Islet precursor cell (in vitro differentiated cells): ENCODE measurements at places on chromosomes 1 and 21.

DNA sequence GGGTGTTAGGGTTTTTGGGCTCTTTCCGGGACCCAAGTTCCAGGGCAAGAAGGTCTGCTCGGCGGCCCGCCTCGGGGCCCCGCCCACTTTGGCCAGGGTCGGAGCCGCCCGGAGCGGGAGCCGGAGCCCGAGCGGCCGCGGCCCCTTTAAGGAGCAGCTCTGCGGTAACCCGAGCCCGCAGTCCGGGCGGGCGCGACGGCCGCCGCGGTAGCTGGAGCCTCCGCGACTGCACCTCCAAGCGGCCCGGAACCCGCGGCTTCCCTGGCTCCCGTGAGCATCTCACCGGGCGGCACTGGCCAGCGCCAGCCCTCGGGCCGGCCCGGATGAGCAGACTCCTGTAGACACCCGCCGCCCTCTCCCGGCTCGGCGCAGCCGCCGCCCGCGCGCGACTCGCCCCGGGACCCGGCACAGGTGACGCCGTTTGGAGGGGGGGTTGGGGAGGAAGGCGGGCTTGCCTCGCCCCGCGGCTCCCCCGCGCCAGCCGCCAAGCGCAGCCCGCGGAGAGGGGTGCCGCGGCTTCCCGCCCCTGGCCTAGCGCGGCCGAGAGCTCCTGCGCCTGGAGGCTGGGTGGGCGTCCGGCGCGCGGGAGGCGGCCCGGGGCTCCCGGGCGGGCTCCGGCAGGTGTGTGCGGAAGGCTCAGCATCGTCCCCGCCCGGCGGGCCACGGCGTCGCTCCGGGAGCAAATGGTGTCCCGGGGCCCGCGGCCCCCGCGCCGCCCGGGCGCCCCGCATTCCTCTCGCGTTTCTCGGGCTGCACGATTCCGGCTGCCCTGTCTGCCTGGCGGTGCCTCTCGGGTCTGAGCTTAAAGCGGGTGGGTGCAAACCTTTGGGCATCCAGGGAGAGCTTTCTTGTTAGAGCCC, at the start of gene TLCD4:
TLCD4 (plus strand) TSS at position 149 of the 860 bp plus-strand sequence. CDS start 26,547 bp downstream, outside the sequence.
- peak; percentile 83 for DNase-seq

GRCh38 chr21:35868005-35868868, 192.1 kb downstream of the SETD4 start:
- DNase-seq: no peak

DNA sequence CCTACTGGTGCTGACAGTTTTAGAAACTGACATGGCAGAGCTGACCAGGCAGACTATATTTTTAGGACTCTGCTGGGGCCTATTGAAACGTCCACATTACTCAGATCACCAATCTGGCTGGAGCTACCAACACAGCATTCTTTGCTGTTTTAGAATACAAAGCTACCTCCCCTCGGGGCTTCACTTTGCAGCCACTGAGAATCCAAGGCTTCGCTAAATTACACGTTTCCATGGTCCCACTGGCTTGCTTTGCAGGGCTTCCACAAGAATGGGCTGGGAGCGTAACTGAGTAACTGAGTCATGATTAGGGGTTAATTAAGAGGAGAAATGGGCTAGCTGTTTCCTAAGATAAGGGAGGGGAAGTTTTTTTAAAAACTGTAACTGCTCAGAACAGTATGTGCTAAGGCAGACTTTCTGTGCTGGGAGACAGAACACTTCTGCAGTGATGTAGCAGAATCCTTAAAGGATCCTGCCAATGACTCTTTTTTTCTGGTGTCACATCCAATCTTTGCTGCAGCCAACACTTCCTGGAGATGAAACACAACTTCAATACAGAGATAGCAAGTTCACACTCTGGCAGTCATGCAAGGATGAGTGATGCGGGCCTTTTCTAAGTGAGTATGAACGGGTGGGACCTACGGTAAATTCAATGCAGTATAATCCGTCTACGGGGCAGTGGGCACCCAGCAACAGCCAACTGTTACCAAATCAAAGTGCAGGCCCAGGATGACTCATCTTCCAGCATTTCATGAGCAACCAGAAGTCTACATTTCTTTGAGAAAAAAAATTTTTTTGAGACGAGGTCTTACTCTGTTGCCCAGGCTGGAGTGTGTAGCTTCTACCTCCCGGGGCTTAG, 21.5 kb downstream of the NDUFS5 start:
- DNase-seq: peak; percentile 93

DNA sequence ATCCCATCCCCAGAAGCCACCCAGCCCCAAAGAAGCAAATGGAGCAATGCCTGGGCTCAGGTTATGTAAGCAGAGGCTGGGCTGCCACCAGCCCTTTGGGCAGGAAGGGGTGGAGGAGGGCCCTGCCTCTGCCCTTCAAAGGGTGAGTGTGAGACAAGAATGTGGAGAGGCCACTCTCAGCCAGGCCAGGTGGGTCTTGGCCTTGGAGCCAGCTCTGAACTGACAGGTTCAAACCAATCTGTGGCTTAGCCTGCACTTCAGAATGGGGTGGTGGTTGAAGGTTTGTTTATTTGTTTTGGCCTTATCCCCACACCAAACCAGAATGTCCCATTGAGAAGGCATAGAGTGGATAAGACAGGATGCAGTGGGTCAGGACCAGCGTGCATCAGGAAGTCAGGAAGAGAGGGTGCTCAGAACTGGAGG, 29.8 kb downstream of the C1orf116 start:
- DNase-seq: no peak

DNA sequence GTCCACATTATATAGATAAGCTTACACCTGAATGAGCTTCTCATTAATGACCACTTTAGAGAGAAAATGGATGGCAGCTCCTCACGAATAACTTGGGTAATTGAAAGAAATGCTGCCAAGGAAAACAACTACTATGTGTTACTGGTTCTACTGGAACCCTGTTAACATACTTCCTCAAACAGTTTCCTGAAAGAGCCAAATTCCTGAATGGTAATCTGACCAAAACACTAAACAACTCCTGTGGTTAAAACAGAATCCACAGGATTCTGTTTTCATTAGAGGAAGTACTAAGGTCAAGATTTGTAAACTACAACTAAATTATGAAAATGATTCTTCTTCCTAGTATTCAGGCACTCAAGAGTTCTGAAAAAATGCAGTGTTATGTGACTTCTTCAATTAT, 107.2 kb downstream of the DNM3 start:
- no peak for DNase-seq

DNA sequence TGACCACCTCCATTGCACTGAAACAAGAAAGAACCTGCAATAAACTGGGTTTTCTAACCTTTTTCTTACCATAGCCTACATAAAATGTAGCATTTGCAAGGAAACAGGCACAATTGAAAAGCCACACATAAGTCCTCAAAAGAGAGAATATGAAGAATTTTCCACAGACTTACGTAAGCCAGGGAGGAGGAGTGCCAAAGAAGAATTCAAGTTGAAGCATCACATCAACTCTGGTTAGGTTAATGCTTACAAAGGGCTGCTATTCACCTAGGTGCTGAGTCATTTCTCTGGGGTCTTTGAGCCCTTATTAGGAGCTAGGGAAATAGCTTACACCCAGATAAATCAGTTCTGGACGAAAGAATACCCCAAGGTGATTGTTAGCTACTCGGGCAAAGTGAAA, 9.6 kb downstream of the OSCP1 start:
- no peak for DNase-seq

- no peak for DNase-seq
These were observed 322.7 kb downstream of the ZNF326 start for GRCh38 chr1:90317628-90318027.

DNA sequence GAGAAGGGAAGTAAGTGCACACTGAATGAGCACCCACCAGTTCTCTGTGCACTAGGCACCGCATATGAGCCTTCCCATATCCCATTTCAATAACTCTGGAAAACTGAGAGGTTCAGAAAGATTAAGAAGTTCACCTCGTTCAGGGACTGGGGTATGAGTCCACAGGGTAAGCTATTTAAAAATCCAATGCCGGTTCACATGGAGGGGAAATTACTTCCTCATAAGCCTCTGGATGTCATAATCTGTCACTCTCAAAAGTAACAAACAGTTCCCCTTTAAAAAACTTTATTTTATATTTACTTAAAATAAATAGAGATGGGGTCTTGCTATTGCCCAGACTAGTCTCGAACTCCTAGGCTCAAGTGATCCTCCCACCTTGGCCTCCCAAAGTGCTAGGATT, 1.9 kb downstream of the OR2B11 start:
- DNase-seq: peak; percentile 15

GRCh38 chr1:213017447-213018273, 2.0 kb upstream of the ANGEL2 start:
- no peak for DNase-seq

DNA sequence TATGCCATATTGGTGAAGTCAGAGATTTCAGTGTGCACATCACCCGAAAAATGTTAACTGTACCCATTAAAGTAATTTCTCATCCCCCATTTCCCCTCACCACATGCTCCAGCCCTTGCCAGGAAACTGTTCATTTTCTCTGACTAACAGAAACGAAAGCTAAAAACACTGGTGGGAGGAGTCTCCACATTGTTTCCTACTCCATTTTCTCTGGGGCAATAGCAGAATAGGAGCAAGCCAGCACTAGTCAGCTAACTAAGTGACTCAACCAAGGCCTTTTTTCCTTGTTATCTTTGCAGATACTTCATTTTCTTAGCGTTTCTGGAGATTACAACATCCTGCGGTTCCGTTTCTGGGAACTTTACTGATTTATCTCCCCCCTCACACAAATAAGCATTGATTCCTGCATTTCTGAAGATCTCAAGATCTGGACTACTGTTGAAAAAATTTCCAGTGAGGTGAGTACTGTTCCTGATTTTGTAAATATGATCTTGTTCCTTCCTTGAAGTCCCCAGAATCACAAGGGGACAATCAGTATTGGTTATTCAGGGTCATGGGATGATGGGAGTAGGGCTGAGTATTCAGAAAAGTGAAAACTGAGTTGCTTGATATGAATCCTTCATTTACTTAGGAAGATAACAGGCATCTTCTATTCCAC, at the start of gene IFI16:
IFI16 (plus strand) TSS at position 204 of the 658 bp plus-strand sequence. CDS start 4,774 bp downstream, outside the sequence.
- DNase-seq: peak; percentile 59

DNA sequence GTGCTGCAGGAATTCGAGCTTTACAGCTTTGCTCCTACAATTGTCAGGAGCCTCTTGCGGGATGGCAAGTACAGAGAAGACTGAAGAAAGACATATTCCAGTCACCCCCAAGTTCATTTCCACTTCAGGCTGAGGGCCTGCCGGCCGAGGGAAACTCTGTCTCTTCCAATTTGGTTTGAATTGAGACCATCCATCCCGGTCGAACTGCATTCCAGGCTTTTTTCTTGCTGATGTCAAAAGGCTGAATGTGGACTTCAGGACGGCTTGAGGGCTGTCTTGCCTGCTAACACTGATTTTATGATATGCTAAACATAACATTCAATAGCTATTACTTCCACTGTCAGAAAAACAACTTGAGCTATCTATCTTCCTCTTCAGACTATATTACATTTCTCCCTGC, 79.8 kb upstream of the PLXNA2 start:
- peak; percentile 74 for DNase-seq

- DNase-seq: no peak
These were observed 10.6 kb upstream of the LRRC39 start for GRCh38 chr1:100188617-100189016.

DNA sequence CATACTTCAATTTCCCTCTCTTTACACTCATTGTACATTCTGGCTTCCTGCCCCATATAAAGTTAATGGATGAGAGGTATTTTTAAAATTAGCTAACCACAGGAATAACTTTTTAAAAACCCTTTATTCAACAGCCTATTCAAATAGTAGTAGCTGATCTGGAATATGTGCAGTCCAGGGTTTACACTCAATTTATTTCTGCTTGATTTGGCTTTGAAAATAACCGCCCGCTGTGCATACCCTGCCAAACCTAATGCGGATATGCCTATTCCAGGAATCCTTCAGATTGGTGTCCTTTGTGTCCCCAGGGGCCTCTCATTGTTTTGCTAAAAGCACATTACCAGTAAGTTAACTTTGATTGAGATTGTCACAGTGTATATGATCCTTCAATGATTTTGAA, 1686.2 kb downstream of the PLA2G4A start:
- DNase-seq: no peak

DNA sequence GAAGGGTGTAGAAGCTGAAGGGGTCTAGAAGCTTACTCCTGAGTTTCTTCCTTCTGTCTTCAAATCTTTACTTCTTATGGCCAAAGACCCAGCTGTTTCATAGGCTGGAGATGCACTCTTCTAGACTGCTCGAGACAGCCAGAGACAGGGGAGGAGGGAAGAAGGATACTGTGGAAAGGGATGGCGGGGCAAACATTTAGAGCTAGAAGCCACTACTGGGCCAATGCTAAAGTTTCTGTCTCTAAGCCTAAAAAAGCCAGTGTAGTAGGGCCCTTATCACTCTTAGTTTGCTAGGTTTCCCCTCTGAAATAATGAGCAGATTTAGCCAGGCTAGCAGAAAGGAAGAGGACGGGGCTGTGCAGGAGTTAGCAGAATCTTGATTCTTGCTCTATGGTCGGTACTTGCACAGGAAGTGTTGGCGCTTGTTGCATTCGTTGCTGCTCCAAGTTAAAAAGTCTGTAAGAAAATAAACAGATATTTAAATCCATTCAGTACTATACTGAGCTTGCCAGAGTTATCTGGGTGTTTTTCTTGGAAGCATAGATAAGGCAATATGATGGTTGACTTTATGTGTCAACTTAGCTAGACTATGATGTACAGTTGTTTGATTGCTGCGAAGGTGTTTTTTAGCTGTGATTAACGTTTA, 16.9 kb downstream of the REG4 start:
- DNase-seq: no peak

- DNase-seq: no peak
These were observed 223.0 kb downstream of the NRIP1 start for GRCh38 chr21:14841511-14842472.

- peak; percentile 92 for DNase-seq
These were observed 26.3 kb downstream of the RAB7B start for GRCh38 chr1:205976708-205977401.

DNA sequence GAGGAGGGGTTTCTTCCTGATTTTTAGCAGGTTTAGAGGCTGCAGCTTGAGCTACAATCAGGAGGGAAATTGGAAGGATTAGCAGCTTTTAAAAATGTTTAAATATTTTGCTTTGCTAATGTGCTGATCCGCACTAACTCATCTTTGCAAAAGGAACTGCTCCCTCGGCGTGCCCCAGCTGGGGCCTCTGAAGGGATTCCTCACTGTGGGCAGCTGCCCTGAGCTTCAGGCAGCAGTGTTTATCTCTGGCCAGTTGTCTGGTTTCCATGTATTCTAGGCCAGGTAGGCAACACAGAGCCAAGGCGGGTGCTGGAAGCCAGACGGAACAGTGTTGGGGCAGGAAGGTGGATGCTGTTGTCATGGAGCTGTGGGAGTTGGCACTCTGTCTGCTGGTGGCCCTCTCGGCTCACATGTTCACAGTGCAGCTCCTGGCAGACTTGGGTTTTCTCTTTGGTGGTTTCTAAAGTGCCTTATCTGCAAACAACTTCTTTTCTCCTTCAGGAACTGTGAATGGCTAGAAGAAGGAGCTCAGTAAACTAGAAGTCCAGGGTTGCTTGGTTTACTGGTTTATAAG, 18.9 kb downstream of the NECAP2 start:
- DNase-seq: no peak

DNA sequence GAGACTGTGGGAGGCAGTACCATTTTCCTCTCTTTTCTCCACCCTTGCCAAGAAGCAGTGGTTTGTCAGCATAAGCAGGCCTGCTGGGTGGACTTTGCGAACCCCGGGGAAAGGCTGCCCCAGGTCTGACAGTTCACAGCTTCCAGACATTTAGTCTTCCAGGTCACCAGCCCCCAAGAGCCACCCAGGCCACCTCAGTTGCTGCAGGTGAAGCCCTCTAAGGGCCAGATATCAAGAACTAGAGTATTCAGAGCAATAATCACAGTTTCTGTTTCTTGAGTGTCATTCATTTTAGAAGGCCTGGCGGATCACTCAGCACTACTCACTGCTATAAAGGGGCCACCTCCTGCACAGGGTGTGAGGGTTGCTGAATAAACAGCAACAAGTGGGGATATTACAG, 9.5 kb upstream of the ADORA3 start:
- no peak for DNase-seq

- no peak for DNase-seq
These were observed 820 bp upstream of the TTF2 start for GRCh38 chr1:117059334-117059677.
